ENCODE measurements at places on chromosomes 5 and 9.

DNA sequence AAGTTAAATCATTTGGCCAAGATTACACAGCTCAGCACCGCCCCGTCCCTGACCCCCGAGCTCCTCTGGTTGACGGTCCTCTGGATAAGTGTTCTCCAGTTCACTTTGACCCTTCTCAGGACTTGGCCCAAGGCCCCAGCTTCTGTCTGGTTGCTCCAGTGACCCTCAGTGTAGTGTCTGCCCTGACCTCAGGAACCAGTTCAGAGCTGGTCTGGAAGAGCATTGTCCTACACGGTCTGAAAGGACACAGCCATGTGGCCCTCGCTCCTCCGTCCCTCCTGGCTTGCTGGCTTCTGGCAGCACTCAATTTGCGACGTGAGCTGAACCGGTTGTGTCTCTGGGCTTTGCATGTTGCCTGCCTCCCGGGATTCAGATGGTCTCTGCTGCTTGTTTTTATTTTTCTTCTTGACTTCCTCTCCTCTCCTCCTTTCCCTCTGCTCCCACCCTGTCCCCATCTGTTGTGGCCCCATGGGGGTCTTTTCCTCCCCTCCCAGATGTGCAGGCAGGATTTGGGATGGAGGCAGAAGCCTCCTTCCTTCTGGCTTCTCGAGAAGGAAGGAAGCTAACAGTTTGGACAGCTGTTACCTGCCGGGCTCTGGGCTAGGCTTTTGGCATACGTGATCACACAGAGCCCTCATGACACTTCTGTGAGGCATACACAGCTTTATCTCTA lies 72.0 kb downstream of the PPARGC1B start:
- DNase-seq: no peak

DNA sequence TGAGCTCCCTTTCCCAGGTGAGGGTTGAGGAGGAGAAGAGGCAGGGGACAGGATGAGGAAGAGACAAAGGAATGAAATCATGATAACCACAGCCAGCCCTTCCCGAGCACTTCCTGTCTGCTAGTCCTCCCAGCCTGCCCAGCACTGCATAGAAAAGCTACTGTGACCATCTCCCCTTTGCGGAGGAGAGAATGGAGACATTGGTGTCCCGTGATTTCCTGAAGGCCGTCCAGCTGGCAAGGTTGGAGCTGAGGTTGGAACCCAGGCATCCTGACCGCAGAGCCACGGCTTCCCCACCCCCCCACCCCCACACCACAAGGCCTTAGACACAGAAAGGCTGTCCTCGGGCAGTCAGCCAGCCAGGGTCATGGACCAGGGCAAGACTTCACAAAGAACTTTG lies 131.1 kb upstream of the ICE1 start:
- no peak for DNase-seq

- no peak for DNase-seq
These were observed 92.1 kb downstream of the PDZD2 start for GRCh38 chr5:31731016-31731415.

GRCh38 chr5:123107343-123108244 lies 18.6 kb downstream of the PRDM6 start:
- DNase-seq: no peak

- no peak for DNase-seq
These were observed 281.9 kb upstream of the IRX4 start for GRCh38 chr5:2164586-2164985.

DNA sequence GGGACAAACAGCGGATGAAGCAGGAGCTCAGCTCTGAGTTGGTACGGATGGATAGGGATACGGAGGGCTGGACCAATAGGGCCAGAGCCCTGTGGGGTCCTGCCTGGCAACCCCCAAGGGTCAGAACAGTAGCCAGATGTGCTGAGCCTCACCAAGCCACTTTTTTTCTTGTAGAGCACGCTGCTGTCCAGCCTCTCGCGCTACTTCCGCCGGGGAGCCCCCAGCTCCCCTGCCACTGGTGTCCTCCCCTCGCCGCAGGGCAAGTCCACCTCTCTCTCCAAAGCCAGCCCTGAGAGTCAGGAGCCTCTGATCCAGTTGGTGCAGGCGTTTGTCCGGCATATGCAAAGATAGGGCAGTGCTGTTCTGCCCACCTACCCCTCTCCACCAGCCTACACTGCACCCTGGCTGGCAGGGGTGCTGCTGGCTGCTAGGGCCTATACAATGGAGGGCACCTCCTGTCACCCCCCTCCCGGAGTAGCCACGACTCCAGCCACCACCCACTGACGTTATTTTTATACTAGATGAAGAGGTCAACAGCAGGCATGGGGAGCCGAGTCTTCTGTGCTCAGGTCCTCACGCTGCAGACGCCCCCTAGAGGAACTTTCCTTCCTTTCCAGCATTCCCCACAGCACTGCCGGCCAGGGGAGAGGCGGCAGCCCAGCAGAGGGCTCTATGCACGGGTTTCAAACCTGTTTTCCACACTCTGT lies 21.6 kb downstream of the SH3GLB2 start:
- no peak for DNase-seq

GRCh38 chr9:27398982-27399653 lies 102.2 kb upstream of the EQTN start:
- no peak for DNase-seq

GRCh38 chr5:7850395-7851239 lies at the start of gene CFAP90:
TSS of gene CFAP90 (minus strand) at chr5:7851133. CDS start at chr5:7851021, 112 bp downstream.
- DNase-seq: no peak

DNA sequence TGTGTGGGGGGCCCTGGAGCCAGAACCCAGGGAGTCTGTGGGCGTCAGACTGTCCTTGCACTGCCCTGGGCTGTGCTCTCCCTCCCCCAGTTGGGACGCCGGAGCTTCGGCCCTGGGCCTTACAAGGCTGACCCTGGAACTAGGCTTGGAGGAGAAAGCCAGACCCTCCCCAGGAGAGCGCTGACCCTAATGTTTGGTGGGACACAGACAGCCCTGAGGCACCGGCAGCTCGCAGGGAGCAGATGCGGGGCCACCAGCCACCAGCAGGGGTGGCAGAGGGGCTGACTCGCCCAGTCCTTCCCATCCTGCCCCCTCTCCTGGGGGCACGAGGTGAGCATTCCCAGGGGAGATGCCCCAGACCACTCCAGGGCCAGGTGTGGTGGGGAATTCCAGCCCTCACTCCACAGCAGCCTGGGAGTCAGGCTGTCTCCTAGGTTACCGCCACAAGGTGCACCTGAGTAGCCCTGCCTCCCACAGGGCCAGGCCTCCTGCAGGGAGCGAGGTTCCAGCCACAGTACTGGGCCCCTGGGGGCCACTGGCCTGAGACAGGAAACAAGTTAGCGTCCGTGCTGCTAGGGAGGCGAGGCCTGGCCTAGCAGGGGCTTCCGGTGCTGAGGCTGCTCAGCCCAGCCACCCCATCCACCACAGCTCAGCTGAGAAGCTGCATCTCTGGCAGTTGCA lies 134.6 kb downstream of the OLFM1 start:
- DNase-seq: no peak

GRCh38 chr9:36051317-36051716 lies 14.6 kb downstream of the RECK start:
- no peak for DNase-seq

DNA sequence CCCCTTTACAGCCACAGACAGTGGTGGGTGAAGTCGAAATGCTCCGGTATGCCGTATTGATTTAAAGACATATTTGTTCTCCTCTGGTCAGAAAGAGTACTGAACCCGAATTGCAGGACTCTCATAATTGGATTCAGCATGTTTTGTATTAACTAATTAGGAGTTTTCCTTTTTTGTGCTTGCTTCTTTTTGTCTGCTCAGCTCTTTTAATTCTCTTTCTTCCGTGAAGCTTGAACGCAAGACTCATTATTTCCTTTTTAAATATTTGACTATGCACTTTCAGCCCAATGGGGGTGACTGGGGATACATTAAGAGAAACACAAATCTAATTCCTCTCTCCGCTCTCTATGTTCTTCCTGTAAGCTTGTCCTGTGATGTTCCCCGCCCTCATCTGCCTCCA lies 246.6 kb upstream of the IRX2 start:
- no peak for DNase-seq

DNA sequence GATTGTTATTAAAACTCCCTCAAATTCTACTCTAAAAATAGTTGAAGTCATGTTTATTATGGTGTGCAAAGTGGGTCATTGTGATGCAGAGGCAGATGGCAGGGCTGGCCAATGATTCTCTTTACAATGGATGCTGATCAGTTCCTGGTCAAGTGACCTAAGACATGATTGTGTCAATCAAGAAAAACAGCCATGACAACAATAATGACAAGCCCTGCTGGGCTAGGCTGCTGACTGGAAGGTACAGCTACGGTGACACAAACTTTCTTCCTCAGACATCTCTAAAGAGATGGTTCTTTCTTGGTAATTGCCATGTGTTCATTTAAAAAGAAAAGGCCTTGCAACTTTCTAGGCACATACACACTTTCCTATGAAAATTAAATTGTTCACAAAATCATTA lies 3.6 kb downstream of the SLC24A2 start:
- no peak for DNase-seq

DNA sequence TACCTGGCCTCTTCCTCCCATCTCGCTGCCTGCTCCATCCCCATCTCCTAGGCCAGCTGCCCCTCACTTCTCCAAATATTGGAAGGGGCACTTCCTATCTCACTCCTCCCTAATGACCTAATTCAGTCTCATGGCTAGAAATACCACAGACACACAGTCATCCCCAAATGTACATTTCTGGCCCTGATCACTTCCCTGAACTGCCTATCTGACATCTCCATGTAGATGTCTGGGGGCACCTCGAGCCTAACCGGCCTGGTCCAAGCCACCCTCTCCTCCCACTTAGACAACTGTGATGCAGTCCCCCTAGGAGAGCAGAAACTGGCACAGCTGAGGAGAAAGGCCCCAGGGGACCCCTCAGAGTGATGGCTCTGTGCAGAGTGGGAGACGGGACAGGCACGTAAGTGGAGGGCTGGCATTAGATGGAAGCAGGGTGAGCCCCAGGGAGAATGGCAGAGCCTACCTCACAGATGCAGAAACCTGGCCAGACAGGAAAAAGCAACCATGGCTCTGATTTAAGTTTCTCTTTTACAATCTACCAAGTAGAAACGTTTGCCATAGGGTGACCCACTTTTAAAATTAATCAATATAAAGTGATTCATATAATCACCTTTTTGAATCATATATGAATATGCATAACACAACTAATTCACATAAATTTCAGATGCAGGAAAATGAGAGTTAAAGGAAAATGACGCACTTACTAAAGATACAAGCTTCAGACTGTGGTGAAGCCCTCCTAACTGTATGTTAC lies 22.1 kb downstream of the CAMSAP1 start:
- DNase-seq: no peak

DNA sequence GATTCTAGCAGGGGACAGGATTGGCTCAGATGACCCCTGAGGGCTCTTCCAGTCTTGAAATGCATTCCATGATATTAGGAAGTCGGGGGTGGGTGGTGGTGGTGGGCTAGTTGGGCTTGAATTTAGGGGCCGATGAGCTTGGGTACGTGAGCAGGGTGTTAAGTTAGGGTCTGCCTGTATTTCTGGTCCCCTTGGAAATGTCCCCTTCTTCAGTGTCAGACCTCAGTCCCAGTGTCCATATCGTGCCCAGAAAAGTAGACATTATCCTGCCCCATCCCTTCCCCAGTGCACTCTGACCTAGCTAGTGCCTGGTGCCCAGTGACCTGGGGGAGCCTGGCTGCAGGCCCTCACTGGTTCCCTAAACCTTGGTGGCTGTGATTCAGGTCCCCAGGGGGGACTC lies 2.9 kb upstream of the MYOZ3 start:
- DNase-seq: no peak

DNA sequence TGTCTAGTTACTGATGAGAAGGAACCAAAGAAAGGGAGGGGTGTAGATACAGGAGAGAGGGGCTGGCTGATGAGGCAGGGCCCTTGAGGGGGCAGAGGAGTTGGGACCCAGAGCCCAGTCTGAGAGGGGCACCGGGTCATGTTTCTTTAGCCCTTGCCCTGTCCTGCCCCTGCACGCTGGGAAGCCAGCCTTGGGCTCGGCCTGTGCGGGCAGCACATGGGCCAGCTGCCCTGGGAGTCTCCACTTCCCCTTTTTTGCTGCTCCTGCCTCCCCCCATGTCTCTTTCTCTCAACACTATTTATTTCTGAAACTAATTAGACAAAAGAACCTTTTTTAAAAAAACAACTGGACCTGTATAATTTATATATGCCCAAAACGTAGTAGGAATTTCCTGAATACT lies 20.5 kb downstream of the MVB12B start:
- no peak for DNase-seq

DNA sequence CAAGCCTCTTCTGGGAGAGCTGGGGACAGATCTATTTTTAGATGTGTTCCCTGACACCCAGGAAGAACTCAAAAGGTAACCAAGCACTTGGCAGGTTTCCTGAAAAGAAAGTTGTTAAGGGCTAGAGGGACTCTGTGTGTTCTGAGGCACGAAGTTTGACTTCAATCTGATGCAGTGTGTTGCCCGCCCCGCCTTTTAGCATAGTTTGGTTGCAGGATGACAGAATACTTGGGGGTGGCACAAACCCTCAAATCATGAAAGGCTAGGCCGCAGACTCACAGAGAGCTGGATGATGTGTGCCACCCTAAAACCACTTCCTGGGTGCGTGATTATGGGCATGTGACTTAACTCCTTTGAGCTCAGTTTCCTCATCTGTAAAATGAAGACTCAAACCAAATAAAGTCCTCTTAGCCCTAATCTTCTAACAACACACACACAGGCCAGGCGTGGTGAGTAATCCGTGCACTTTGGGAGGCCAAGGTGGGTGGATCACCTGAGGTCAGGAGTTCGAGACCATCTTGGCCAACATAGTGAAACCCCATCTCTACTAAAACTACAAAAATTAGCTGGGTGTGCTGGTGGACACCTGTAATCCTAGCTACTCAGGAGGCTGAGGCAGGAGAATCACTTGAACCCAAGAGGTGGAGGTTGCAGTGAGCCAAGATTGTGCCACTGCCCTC lies 12.8 kb upstream of the NDFIP1 start:
- DNase-seq: peak; percentile 48

GRCh38 chr5:60674251-60675069 lies 25.5 kb downstream of the DEPDC1B start:
- DNase-seq: no peak

DNA sequence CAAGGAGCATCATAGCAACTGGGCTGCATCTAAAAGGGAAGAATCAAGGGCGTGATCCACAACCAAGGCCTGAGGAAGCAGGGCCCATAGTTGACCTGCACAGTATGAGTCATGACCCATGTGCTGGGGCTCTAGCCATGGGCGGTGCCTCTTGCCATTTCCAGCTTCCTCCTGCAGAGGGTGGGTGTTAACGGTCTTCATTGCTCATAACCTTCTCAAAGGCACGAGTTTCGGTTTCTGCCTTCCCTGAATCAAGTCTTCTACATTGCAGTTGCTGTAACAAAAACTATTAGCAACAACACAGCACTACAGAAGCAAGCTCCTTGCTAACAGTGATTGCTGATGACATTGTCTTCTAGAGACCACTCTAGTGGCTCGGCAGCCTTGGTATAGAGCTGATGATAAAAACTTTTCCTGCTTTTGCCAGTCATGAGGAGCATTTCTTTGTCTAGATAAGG lies 66.9 kb downstream of the CTSL start:
- no peak for DNase-seq

- no peak for DNase-seq
These were observed 65.3 kb downstream of the SH3RF2 start for GRCh38 chr5:146001544-146002190.

DNA sequence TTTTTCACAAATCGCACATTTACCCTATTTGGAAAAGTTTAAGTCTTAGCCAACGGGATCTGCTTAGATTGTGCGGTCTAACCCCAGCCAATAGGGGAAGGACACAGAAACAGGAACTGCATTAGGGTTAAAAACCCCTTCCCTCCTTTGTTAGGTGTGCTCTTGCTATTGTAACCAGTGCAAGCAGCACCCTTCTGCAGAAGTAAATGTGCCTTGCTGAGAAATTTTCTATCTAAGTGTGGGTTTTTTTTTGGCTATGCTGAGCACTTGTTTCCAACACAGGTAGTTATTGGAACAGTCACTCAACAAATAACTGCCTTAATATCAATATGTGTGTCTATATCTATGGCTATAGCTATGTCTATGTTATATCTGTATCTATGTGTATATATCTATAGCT lies 190.0 kb downstream of the TRIM32 start:
- no peak for DNase-seq
